Cerebellar nuclear complex (tissue), 1 donor: ENCODE measurements at places on chromosomes 6 and 20.

GRCh38 chr6:170208651-170209353, 82.1 kb downstream of the DLL1 start:
- DNase-seq: no peak

- no peak for DNase-seq
Measured at GRCh38 chr6:166343150-166343487, 774 bp upstream of the SFT2D1 start.

DNA sequence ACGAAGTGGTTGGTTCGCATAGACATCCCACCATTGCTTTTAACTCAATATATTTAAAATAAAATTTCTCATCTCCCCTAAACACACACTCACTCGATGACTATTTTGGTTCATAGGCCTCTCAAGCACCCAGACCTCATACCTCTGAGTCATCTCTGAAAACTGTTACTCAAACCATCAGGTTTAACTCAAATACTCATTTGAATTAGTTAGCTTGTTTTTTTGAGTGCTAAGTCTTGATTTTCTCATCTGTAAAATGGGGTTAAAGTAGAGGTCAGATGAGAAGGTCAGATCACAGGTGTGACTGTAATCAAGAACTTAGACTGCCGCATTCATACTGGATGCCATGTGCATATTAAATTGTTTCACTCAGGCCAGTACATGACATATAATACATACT, 243.9 kb upstream of the TENT5A start:
- no peak for DNase-seq

GRCh38 chr20:38369389-38369788, 23.1 kb downstream of the LBP start:
- DNase-seq: no peak

DNA sequence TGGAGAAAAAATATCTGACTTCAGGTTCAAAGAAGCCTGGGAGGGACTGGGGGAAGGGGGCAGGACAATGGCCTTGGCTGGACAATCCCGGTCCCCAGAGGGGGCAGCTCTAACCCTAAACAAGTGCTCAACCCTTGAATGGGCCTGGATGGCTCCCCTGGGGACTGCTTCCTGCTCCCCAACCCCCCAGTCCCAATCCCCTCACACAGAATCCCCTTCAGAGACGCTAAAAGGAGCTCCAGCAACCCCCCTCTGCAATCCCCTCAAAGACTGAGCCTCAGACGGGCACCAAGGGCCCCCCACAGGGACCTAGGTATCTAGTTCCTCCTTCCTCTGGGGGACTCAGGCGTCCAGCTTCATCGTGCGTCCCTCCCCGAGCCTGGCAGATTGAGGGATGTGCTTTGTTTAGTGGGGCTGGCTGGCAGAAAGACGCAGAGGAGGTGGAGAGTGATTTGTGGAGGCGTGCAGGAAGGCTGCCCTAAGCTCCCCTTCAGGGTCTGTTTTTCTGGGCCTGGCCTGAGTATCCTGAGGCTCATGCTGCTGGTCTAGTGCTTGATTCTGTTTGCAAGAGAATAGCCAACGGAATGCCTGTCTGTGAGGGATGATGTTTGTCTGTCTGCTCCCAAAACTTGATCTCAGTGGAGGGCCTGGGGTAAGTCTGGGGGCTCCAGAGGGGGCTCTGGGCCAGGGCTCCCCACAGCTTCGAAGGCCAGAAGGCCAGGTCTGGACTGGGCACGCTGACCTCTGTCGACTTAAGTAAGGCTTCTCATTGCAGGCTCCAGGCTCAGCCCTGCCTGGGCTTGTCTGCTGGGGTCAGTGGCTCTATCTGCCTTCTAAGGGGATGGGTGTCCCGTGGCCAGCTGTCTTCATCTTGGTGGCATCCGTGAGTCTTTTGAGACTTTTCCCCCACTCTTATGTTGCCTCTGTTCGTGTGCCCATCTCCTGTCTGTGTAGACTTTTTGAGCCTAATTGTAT, 1.7 kb upstream of the POU5F1 start:
- no peak for DNase-seq

- DNase-seq: no peak
Measured at GRCh38 chr6:2751871-2752270, 1.1 kb upstream of the MYLK4 start.

- no peak for DNase-seq
Measured at GRCh38 chr6:63307581-63308246, 12.1 kb downstream of the LGSN start.

GRCh38 chr6:154509421-154510143, 903 bp downstream of the CNKSR3 start:
- DNase-seq: no peak

- DNase-seq: no peak
Measured at GRCh38 chr6:156056085-156056484, 600.4 kb upstream of the NOX3 start.

GRCh38 chr6:15922510-15923250, 206.2 kb upstream of the MYLIP start:
- no peak for DNase-seq

- no peak for DNase-seq
Measured at GRCh38 chr6:30325150-30325872, 1.4 kb upstream of the TRIM39 start.

- DNase-seq: no peak
Measured at GRCh38 chr20:11249683-11250082, 575.9 kb upstream of the JAG1 start.

- no peak for DNase-seq
Measured at GRCh38 chr6:170107606-170108222, 183.2 kb downstream of the DLL1 start.

- no peak for DNase-seq
Measured at GRCh38 chr6:18260448-18261106, 3.8 kb downstream of the DEK start.

GRCh38 chr6:1018041-1018440, 293.9 kb upstream of the FOXQ1 start:
- DNase-seq: no peak

DNA sequence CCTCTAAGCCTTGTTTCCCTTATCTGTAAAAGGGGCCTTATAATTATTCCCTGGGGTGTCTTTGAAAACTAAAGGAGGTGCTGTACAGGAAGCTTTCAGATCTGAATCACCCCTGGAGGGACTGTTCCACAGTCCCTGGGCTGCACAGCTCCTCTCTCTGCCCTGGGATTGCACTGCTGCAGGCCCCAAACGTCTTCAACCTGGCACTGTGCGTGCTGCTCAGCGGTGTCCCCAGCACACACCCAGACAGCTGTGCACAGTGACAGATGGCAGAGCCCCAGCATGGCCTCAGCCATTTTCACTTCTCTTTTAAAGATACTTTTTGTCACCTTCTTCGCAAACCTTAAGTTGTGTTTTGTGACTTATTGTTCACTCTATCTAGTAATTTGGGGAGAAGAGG, 50.7 kb upstream of the INSM1 start:
- no peak for DNase-seq

GRCh38 chr6:71486461-71486860, 197.8 kb downstream of the OGFRL1 start:
- DNase-seq: no peak

DNA sequence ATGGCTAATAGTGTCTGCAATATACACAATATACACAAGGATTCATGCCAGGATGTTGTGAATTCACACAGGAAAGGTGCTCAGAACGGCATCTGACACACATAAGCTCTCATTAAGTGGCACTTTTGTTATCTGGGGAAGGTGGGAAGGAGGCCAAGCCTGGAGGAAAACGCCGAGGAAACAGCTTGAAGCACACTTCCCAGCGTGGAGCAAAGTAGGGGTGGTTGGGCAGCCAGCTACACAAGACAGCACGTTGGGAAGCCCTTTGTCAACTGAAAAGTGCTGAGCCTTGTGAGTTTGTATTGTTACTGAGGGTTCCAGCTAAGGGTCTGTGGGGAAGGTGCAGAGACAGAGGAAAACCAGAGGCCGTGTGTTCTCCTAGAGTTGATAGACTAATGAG, 181.0 kb downstream of the ZMYND8 start:
- no peak for DNase-seq

GRCh38 chr6:27758491-27758890, 153.7 kb downstream of the OR2B2 start:
- DNase-seq: no peak

DNA sequence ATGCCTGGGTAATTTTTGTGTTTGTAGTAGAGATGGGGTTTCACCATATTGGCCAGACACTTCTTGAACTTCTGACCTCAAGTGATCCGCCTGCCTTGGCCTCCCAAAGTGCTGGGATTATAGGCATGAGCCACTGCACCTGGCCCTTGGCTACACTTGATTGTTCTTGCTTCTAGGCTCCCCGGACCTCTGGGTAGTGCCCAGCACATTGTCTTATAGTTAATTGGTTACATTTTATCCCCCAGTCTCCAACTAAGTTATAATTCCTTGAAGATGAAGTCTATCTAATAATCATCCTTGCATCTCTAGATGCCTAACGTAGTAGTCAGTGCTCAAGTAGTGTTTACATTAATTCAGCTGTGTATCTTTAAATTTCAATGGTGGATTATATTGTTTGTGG, 11.8 kb downstream of the SMPDL3A start:
- no peak for DNase-seq

GRCh38 chr6:41256383-41256782, 28.2 kb downstream of the TREML4 start:
- DNase-seq: no peak

GRCh38 chr20:34200023-34200422, 41.2 kb upstream of the ASIP start:
- DNase-seq: no peak

DNA sequence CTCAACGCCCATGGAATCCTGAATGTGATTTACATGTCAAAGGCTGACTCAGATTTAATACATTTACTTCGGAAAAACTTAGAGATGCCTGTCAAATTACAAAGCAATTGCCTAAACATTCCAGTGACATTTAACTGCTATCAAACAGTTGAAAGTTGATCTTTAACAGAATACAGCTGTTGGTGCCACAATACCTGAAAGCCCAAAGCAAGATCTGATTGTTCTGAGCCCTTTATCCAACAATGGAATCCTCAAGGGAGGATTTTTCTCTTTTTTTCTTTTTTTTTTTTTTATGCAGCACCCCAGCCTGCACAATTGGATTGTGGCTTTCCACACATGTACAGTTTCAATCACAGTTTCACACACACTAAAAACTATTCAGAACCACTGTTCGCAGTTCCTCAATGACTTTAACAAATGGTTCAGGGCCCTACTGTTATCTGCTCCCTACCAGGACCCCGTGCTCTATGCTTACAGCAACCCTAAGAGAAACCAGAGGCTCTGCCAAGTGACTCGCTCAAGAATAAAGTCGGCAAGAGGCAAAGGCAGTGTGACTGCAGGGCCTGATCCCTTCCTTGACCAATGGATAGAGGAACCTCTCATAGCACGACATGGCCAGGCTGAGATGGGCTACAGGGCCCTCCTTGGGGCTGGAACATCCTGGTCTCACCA, 33.3 kb downstream of the EPB41L2 start:
- DNase-seq: no peak

- no peak for DNase-seq
Measured at GRCh38 chr6:84774157-84774984, 10.0 kb upstream of the TBX18 start.

DNA sequence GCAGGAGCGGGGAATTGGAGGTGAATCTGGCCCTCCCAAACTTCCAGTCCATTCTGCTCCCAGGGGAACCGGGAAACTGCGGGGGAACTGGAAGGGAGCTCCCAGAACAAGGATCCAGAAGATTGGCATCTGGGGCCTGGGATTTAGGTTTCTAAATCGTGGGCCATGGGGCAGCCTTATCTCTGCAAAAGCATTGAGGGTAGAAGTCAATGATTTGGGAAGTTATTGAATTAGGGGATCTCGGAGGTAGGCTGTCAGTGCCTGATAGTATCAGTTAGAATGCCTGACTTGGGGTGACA, 45.1 kb downstream of the HNF4A start:
- DNase-seq: no peak

- no peak for DNase-seq
Measured at GRCh38 chr6:144662812-144663365, 377.8 kb downstream of the UTRN start.

DNA sequence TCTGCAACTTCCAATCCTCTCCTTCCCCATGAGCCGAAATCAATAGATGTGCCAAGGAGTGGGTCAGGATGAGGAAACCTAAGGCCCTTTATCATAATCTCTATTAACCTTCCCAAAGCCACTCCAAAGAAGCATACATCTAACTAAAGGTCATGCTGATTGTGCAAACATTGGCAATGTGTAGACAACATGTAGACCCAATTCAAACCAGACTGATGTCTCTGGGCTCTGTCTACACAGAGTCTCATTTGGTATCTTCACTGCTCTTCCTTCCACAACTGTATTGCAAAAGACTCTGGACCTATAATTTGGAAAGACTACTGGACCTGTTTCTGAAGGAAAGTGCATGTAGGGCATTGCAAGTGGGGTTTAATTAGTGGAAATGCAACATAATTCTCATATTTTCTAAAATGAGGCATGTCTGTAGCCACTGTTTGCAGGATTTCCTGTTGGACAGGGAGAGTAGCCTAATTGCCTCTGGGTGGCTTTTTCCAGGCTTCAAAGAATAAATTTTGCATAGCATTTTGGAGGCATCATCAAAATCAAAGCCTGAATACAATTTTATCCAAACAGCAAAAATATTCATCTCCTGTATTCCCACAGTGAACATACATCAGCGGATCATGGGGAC, 35.0 kb upstream of the MLIP start:
- DNase-seq: no peak

DNA sequence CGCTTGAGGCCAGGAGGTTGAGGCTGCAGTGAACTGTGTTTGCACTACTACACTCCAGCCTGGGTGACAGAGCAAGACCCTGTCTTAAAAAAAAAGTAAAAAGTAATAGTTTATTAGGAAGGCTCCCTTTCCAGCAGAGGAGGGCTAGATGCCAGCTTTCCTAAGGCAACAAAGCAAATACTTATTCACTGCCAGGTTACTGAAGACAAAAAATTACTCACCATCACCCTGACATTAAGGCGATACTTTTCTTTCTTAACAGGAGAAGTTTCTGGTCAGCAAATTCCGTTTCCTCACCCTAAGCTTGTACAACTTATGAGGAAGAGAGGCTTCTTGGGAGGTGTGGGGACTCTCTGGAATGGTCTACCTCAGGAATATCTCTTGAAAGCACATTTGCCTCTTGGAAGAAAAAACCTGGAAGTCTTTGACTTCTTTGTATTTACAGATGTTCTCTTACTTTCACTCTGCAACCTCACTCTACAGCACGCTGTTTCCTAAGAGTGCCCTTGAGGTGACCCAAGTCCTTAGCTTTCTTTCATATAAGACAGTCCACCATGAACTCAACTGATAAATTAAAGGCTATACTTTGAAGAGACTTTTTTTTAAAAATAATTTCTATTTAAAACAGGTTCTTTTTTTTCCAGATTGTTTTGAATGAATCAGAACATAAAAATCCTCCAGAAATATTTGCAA, 52.9 kb upstream of the TRAF3IP2 start:
- no peak for DNase-seq

GRCh38 chr6:81865712-81866111, 113.2 kb upstream of the TENT5A start:
- DNase-seq: no peak

- no peak for DNase-seq
Measured at GRCh38 chr6:111038534-111039252, 48.6 kb upstream of the SLC16A10 start.

DNA sequence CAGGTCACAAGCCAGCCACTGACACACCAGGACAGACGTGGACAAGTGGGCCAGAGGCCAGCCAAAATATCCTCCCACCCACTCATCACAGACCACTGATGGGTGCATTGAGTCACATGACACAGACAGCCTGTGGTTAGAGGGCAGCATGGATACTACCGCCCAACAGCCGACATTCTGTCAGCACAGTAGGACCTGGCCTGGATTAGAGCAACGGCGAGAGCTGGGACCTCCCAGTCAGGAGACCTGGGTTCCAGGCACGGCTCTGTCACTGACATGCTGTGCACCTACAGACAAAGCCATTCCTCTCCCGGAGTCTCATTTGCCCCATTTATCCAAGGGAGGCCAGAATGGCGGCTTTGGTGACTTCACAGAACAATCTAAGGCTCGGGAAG, 8.0 kb downstream of the ZNF335 start:
- DNase-seq: no peak

GRCh38 chr6:169984181-169985120, 233.0 kb downstream of the ERMARD start:
- DNase-seq: no peak
